Stimulated activated CD8-positive, alpha-beta memory T cell treated with anti-CD3 and anti-CD28 coated beads, Interleukin-4, amount 100 ng/mL, for 1 hour (primary cell): ENCODE measurements at places on chromosomes 1 and 21.

- no peak for DNase-seq
These were observed 90.8 kb downstream of the LHX9 start for GRCh38 chr1:198007687-198008607.

DNA sequence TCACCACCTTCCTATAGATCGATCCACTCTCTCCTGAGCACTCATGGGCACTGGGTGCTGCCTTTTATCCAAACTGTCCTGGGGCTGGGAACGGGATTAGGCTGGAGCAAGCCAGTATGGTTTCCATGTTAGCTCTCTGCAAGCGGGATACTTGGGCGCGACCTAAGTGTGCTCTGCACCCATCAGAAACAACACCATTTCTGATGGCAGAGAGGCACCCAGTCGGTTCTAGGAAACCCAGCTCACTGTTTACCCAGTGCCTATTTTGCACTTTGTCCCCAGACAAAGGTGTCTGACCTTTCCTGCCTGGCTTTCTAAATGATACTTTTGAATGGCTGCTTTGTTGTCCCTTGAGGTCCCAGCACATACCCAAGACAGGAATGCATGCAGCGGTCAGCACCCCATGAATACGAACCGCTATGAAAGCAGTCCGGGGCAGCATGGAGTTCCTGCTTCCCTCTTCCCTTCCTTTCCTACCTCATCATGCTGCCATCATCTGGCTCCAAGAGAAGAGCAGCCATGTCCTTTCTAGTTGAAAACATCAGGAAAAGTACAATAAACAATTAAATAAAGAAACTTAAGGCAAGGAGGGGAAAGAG is 83.9 kb downstream of the TRABD2B start:
- DNase-seq, result no peak

DNA sequence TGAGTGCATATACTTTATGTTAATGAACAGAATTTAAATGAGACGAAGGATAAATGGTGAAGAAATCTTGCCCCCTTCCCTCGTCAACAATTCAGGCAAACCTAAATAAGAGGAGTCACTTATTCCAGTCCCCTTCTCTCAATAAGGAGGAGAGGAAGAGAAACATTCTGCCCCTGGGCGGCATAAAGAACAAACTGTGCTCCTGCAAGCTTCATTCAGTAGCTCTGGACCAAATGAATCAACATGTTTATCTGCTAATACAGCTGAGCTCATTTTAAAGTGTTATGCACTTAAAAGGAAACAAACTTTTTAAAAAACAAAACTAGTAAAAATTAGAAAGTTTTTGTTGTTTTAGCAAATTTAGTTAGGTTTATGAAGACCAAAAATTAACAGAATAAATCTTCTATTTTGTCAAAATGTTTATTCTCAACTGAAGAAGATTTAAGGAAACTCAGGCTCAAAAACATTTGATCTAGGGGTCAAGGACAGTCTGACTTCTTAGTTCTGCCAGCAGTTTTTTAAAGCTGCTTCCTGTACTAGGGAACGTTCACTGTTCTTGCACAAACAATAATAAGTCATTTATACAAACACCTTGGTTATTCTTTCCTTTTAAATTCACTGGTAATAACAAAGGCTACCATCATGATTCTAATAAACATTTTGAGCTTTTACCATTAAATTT is 58.3 kb downstream of the AKT3 start:
- DNase-seq, result no peak

DNA sequence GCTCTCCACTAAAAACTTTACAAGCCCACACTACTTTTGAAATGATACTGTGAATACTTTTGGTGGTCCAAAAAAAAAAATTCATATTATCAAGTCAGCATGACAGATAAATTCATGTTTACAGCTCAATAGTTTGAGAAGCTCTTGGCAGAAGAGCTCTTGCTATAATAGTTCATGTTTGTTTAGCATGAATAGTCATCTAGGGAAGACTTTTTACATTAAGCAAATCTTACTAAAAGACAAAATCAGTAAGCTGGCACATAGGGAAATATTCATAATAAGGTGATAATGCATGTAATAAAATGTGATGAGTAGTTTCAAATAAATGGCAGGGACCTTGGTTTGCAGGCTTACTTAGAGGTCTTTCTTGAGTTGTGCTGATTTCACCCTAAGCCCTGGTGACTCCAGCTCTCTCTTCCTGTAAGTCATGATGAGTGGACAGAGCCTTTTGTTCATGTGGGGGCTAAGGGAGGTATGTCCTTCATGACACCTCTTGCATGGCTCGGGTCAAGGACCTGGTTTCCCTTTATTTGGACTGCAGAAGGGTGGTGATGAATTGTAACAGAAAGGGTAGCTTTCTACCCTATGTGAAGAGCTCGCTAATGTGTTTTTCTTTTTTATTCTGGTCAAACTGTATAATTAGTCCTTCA is 166.7 kb downstream of the GABPA start:
- DNase-seq, result no peak

- DNase-seq, result no peak
These were observed 140.9 kb upstream of the HMCN1 start for GRCh38 chr1:185593271-185593670.

GRCh38 chr1:235855811-235856429 is 10.8 kb downstream of the LYST start:
- DNase-seq, result no peak

GRCh38 chr1:78658901-78659300 is 9.3 kb downstream of the IFI44 start:
- no peak for DNase-seq

DNA sequence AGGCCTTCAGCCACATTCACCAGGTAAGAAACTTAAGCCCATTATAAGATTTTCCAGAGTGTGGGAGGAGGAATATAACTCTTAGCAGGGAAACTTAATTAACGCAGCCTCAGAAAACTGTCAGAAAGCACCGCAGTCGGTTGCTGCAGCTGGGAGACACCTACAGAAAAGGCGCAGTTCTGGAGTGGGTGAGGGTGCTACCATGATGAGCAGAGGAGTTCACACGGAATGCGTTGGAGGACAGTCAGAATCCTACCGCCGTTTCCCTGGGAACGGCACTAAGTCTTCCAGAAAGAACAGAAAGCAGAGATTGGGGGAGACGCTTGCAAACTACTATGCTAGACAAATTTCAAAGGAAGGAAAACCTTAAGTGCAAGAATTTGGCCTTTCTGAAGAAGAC is 6.4 kb downstream of the ACTN2 start:
- no peak for DNase-seq

- no peak for DNase-seq
These were observed 890.6 kb downstream of the KCNT2 start for GRCh38 chr1:195717651-195718050.

- no peak for DNase-seq
These were observed 26.2 kb downstream of the SLC2A1 start for GRCh38 chr1:42932442-42932941.
